GM23338 (cell line): ENCODE measurements at places on chromosomes 12 and 14.
A peak's percentile ranks its signal among the peaks of the same experiment; 100 is the strongest.

DNA sequence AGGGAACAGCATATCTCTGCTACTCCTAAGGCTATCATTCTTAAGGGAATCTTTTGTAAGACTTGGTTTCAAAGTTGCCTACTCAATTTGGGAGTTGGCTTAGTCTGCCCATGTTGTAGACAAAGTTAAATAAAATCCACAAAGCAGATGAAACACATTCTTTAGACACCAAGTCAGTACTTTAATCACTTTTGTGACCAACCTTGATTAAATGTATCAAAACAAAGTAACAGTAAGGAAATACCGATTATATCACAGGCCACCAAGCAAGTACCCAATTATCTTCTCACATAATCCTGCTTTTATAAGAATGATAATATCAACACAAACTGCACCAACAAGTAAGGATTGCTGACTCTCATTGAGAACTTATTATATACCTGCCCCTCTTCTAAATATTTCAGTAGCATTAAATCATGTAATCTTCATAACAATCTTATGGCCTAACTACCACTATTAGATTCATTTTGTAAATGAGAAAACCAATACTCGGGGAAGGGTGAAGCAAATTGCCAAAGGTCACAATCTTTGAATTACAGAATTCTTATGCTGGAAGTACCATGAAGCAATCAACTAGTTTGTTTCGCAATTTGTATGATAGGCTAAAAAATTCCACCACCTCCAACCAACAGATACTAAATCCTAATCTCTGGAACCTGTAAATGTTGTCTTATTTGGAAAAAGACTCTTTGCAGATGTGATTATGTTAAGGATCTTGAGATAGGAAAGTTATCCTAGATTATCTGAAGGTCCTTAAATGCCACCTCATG, 12.6 kb upstream of the DIO2 start:
- DNase-seq = no peak

- DNase-seq = peak; percentile 35
These were observed 60.6 kb upstream of the KCNA1 start for GRCh38 chr12:4849115-4849541.

GRCh38 chr12:4268329-4269181, 5.0 kb upstream of the CCND2 start:
- no peak for DNase-seq

GRCh38 chr12:47870175-47870781, 34.5 kb downstream of the VDR start:
- peak; percentile 75 for DNase-seq

- no peak for DNase-seq
These were observed 13.3 kb downstream of the SLCO1B1 start for GRCh38 chr12:21144309-21144708.

GRCh38 chr12:111267144-111267543, 101.8 kb downstream of the PHETA1 start:
- no peak for DNase-seq

- DNase-seq = no peak
These were observed 186.1 kb downstream of the FOXG1 start for GRCh38 chr14:28952666-28953065.

DNA sequence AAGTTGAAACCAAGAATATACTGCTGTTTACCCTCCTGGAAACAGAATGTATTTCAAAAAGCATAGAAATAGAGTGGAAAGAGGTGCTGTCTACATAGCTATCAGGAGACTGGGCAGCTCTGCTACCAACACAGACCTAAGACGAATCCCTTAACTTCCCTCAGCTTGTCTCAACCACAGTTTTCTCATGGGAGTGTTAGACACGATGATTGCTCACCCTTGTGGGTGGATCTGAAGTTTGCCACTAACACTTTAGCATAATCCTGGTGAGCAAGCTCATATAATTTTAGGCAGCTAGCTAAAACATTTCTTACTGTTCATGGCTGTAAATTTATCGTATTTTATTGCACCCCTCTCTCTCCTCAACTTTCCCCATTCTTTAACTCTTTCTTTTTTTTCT, 38.5 kb downstream of the C12orf75 start:
- no peak for DNase-seq

- DNase-seq = no peak
These were observed 41.7 kb upstream of the PTHLH start for GRCh38 chr12:28014196-28014595.

- DNase-seq = no peak
These were observed 638.5 kb upstream of the FLRT2 start for GRCh38 chr14:84891404-84891803.

DNA sequence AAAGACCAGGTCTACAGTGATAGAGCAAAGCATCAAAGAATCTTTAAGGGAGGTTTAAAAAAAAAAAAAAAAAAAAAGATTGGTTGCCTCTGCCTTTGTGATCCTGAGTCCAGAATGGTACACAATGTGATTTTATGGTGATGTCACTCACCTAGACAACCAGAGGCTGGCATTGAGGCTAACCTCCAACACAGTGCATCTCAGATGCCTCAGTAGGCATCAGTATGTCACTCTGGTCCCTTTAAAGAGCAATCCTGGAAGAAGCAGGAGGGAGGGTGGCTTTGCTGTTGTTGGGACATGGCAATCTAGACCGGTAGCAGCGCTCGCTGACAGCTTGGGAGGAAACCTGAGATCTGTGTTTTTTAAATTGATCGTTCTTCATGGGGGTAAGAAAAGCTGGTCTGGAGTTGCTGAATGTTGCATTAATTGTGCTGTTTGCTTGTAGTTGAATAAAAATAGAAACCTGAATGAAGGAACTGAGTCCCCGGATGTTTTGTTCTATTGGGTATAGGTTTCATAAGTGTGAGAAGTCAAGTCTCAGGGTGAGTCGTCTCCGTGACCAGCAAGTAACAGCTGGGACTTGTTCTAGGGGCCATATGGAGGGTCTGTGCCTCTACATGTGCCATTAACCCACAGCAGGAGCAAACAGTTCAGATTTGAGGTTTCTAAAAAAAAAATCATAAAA, 9.3 kb downstream of the PEBP1 start:
- no peak for DNase-seq

DNA sequence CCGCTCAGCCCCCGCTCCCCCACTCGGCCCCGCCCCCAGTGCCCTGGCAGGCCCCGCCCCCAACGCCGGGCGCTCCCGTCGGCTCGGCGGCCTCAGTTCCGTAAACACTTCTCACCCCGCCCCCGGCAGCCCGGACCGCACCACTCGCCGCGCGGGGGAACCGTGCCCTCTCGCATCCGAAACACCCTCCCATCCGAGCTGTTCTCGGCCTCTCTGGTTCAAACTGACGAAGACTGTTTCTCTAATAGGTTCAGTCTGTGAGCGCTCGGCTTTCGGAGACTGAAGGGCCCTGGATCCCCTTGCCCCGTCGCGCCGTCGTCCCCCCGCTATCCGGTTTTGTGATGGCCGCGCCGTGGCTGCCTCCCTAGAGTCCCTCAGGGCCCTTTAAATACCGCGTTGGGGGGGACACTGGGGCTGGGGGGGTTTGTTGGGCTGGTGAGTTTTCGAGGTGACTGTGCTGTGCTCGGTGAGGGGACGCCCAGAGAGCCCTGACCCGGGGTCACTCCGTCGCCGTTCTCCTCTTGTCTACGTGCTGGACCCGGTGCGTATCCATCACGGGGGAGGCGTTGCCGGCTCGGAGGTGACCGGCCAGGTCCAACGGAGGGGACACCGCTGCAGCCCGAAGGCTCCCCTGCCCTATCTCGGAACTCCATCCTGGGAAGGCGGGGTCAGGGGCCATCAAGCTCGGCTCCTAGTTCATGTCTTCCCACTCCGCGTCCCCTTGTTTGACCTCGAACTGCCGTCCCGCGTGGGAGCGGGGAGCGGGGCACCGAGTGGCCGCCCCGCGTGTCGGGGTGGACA, at the start of gene TCP11L2:
TCP11L2 (plus strand) TSS at position 333 of the 801 bp plus-strand sequence. CDS start 8,343 bp downstream, outside the sequence.
- peak; percentile 87 for DNase-seq

- DNase-seq = no peak
These were observed 1.9 kb upstream of the SP7 start for GRCh38 chr12:53338017-53338416.

- no peak for DNase-seq
These were observed 15.5 kb downstream of the PKP2 start for GRCh38 chr12:32881107-32881506.

- DNase-seq = no peak
These were observed 264.7 kb downstream of the SEC23A start for GRCh38 chr14:38838049-38838978.

DNA sequence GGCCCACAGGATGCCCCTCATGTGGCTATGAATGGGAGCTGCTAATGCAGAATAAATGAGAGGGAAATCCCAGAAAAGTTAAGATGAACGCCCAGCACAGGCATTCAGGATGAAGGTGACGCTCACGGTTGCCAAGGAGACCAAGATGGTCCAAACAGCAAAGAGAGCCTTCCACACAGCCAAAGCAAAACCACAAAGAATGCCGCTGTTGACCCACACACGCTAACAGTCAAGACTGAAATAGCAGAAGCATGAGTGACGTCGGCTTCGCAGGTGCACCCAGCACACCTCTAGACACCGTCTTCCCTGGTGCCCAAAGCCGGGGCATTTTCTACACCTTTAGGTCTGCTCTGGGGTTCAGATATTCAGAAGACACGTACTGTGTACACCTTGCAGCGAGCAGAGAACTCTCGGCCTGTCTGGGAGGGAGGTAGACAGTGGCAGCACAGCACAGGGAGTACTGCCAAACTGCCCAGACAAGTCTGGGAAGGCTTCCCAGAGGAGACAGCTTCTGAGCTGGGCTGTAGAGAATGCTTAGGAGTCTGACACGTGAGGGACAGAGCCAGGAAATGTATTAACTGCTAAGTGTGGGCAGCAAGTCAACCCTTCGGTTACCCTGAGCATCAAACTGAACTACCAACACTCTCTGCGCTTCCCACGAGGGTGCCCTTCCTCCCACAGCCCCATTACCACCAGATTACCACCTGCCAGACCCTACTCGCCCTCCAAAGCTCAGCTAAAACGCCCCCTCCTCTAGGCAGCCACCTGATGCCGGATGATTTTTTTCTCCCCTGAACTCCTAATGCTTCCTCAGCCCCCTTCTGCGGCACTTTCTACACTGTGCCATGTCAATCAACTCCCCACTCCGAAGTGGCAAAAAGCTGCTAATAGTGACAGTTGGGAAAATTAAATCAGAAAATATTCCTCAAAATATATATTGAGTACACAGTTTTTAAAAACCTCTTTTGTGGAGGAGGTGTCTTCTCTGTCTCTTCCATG, 50.1 kb downstream of the CCDC88C start:
- no peak for DNase-seq

GRCh38 chr12:49887536-49888401, 15.9 kb downstream of the FAIM2 start:
- no peak for DNase-seq

DNA sequence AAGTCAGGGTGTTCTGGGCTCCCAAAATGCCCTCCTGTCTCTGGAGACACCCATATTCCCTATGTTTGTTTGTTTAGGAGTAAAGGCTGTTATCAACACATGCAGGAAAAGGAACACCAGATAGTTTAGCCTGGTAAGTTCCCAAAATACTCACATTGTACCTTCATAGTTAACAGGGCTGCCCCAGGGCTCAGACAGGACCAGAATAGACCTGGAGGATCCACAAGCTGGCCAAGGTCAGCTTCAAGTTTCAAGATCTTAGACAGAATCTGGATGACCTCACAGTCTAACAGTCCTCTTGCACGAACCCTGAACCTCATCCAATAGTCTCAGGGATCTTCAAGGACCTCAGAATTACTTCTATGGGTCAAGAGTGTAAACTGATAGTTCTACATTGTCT, 18.1 kb upstream of the HSP90B1 start:
- no peak for DNase-seq

DNA sequence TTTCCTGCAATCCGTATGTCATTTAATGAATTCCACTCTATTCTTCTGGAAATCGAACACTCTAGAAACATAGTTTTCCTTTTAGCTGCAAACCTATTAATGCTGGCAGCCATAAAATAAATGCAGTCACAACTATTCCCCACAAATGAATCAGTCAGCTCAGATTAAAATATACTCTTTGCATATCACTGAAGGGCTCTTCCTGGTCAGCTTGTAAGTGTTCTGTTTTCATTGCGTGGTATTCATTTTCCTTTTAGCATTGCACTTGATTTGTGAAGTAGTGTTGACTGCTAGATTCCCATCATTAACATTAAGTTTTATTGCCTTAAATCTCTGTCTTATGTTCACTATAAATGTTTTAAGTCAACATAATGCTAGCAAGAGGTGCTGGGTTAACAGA, 685.9 kb downstream of the DIO2 start:
- DNase-seq = no peak

- DNase-seq = no peak
These were observed 12.8 kb upstream of the PPFIBP1 start for GRCh38 chr12:27511031-27511722.

- DNase-seq = no peak
These were observed 146.3 kb upstream of the RMST start for GRCh38 chr12:97316321-97316720.

DNA sequence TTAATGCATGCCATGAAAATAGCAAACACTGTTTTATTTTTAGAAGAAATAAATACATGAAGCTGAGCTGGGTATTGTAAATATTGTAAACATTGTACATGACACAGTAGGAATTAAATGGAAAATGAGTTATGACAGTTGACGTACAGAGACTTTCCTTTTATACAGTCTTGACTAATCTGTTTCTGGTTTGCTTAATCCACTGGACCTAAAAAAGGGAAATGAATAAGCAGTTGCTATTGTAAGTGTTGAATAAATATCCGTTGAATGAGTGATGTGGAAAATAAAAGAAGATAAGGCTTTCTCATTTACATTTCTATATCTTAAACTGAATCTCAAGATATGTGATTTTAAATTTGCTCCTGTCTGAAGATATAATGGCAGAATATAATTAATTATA, 15.0 kb downstream of the PMCH start:
- no peak for DNase-seq

DNA sequence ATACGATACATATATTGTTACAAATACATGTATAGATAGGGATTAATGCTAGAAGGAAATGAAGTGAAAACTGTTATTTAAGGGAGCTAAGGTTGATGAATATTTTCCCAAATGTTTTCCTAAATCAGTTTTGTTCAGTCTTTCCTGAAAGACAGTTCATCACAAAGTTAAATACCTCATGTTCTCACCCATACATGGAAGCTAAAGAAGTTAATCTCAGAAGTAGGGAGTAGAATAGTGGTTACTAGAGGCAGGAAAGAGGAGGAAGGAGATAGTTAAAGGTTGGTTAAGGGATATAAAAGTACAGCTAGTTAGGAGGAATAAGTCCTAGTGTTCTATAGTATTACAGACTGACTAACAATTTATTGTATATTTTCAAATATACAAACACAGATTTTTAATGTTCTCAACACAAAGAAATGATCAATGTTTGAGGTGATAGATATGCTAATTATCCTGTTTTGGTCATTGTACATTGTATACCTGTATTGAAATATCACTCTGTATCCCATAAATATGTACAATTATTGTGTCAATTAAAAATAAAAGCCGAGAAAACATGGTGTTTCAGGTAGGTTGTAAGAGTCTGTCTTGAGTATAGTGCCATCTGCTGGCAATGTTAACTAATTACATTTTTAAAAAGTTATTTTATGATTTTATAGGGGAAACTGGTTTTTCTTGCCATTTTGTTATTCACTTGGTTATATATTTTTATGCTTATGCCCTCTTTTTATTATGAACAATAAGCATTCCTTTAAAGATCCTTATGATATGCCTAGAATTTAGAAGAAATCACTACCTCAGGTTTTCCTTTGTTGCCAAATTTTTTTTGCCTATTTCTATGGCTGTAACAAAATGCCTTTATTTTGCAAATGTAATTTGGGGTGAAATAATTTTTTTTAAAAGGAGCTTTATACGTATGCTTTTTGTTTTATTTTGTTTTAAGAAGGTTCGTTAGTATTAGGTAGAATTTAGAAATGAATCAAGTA, 26.9 kb downstream of the ZDHHC17 start:
- peak; percentile 51 for DNase-seq
